ENCODE measurements at places on chromosomes 1 and 21.

DNA sequence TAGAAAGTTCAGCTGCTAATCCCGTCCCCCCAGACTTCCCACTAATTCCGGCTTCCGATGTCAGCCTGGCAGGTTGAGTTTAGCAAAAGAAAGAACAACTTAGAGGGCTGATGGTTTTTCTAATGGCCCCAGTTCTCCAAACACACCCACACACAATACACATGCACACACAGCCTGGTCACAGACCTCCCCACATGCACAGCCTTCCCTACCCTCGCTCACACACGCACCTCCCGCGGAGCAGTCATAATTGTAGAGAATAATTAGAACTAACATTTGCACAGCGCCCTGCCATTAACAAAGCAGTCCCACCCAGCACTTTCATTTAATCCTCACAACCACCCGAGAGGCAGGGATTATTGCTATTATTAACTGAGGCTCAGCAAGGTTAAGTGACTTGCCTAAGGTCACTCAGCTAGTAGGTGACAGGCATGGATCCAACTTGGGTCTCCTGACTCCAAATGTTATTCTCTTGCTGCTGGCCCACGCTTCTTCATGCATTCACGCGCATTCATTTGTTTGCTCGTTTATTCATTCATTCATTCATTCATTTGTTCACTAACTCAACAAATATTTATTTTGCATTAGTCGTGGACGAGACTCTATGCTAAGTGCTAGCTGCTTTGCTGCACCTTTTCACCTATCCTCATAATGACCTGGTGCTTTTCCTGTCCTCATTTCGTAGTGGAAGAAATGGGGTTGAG lies 274.9 kb downstream of the FOXD2 start:
- DNase-seq, result no peak

- DNase-seq, result no peak
These were observed 155.1 kb downstream of the SIPA1L2 start for GRCh38 chr1:232474826-232475225.

- DNase-seq, result no peak
These were observed 18.2 kb downstream of the TSNAX start for GRCh38 chr1:231546693-231547092.

- no peak for DNase-seq
These were observed 12.6 kb upstream of the MRPS14 start for GRCh38 chr1:175035865-175036264.

- peak; percentile 68 for DNase-seq
These were observed 3.6 kb upstream of the CYB561D1 start for GRCh38 chr1:109490029-109490933.

DNA sequence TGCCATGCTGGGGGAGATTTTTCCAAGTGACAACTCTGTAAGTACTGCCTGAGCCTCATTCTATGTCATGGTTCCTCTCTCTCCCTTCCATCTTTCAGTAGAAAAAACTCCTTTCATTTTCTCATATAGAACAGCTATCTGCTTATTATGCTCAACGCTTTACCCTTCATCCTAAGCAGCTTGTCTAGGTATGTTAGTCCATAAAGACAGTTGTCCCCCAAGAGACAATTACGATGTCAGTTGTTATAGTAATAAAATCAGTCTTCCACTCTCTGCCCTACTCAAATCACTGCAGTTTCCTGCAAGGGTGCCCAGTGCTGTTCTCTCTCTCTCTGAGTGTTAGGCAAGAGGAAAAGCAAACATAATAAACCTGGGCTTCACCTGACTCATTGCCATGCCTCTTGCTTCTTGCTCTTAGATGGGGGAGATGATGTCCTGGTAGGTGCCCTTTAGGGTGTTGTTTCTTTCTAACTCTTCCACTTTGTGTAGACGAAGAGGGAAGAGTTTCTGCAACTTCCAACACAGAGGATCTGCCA lies 59.4 kb downstream of the PAPPA2 start:
- no peak for DNase-seq

DNA sequence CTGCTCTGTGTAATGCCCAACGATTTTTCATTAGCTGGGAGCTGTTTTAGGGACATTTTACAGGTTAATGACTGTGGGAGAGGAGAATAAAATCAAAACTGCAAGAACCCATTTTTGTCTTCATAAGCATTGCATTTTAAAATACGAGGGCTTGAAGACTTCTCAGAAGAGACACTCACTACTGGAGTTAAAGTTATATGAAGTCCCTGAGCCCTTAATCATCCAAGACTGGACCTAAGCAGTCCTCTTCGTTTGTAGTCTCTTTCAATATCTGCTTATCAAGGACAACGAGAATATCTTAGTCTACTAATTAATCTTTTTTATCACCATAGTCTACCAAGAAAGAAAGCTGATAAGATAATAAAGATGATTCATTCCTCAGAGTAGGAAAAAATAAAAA lies 176.9 kb upstream of the SGIP1 start:
- no peak for DNase-seq

DNA sequence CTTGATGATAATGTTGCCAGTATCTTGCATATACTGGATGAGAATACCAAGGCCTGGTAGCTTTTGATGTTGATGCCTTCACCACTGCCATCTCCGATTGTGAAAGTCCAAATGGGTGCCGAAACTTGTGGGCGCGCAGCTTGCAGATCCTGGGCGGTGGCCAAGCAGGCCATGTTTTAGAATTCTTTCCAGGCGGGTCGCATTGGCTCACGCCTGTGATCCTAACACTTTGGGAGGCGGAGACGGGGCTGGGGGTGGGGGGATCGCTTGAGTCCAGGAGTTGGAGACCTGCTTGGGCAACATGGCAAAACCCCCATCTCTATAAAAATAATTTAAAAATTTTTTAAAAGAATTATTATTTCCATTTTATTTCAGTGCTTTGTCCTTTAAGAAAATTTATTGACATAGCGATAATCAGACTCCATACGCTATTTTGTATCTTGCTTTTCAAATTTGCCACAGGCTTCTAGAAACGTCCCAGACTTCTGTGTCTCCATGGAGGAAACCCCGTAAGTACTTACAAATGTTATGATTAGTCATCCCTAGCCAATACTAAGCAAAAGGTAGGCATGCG lies 592 bp upstream of the ZNF326 start:
- no peak for DNase-seq

- no peak for DNase-seq
These were observed 18.6 kb upstream of the RGS8 start for GRCh38 chr1:182702826-182703524.

DNA sequence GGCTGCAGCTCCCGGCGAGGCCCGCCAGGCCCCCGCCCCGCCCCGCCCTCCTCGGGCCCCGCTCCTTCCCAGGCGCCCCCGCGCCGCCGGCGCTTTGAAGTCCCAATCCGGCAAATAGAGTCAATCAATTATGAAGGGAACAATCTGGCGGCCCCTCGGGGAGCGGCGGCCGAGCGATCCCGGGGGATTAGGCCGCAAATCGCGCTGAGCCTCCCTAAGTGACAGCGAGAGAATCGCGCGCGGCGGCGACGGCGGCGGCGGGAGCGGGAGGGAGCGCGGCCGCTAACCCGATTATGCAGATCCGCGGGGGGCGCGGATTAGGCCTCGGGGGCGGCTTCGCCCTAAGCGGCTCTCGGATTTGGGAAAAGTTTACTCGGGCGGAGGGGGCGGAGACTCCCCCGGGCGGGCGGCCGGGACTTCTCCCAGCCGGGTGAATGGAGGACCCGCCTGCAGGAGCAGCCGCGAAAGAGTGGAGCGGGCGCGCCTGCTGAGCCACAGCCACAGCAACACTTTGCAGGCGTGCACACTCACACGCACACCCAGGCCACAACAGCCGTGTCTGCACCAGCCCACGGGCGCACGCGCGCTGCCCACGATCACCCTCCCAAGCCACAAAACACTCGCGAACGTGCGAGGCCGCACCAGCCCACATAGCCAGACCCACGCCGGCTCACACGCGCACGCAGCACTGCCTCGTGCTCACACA lies 23.0 kb upstream of the DMBX1 start:
- DNase-seq, result no peak

- DNase-seq, result no peak
These were observed 406.5 kb downstream of the DUSP10 start for GRCh38 chr1:221335161-221336101.

DNA sequence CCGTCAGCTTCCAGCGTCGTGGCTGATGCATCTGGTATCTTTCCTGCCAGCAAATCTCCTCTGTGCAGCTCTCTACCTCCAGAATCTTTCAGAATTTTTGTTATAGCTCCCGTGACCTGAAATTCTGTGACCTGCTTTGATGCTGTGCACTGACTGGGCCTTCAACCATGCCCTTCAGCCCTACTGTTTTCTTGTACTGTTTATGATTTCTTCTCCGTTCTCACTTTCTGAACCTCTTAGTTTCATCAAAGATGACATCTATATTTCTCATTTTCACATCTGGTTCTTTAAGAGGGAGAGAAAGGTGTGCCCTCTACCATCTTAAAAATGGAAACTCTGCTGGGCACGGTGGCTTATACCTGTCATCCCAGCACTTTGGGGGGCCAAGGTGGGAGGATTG lies 5.7 kb downstream of the PRDM15 start:
- no peak for DNase-seq

GRCh38 chr1:241079047-241079446 lies 278.0 kb downstream of the RGS7 start:
- DNase-seq, result no peak

DNA sequence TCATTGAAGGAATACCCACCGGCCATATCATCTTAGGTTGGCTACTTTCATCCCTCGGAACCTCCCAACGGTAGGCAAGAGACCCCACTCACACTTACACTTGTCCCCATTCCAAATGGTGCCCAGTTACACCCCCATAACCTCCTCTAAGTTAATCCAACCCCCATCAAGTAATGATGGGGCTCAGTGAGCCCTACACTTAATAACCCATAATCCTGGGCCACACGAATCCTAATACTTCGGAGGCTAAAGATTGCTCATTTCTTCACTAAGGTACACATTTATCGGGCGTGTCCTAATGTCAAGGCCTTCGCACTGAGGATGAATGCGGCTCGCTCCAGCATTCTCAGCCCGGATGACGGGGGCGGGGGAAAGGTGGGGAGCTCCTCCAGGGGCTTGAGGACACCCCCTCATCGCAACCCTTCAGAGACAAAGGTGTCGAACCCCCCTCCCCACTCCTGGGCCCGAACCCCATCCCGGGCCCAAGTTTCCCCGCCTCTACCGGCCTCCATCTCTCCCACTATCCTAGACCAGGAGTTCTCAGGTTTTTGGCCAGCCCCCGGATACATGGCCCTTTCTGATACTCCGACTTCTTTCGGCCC lies 435 bp downstream of the ILF2 start:
- no peak for DNase-seq

DNA sequence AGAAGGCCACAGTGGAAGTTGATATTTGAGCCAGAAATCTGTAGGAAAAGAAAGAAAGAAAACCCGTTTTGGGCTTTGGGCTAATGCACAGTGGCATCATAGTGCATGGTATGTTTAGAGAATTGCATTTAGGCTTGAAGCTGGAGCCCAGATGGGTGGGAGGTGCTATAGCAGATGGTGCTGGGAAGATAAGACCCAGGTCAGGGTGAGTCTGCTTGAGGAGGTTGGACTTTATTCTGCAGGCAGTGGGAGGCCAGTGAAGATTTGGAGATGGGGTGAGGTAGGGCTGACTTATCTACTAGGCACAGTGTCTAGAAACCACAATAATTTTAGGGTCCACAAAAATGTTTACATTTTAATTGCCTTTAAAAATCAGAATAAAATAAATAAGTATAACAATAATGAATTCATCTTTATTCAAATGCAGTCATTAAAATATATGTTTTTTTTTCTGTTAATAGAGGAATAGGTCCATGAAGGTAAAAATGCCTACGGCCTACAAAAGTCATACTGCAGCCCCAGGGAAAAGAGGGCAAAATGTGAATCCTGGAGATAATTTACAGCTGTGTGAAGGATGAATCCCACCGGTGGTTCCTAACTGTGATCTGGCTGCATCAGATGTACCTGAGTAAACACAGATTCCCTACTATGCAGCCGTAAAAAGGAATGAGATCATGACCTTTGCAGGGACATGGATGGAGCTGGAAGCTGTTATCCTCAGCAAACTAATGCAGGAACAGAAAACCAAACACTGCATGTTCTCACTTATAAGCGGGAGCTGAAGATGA lies 8.7 kb downstream of the DNAJC6 start:
- DNase-seq, result no peak

GRCh38 chr1:227572752-227573151 lies 9.4 kb downstream of the ZNF678 start:
- DNase-seq, result no peak

GRCh38 chr1:7333094-7333493 lies 438.0 kb upstream of the VAMP3 start:
- DNase-seq, result no peak

GRCh38 chr1:162327788-162328165 lies 48.9 kb downstream of the SPATA46 start:
- DNase-seq, result no peak
